ENCODE measurements at places on chromosomes 2 and 18.

DNA sequence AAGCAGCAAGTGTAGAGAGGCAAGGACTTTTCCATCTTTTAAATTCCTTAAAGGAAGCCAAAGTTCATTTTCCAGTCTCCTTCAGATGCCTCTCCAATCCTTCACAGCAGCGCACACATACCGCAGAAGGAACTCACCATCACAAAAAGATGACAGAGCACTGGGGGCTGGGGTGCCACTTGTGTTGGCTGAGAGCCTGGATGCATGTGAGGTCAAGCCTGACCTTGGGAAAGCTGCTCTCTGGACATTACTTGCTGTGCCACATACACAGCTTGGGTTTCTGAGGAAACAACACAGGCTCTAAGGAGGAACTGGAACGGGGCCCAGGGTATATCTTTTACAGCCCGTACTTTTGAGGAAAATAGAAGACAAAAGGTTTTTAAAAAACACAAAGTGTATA is 364.3 kb upstream of the MEX3C start:
- DNase-seq, result peak; percentile 86

- DNase-seq, result peak; percentile 66
Observed at GRCh38 chr2:95323347-95324155, 26.4 kb downstream of the KCNIP3 start.

- DNase-seq, result no peak
Observed at GRCh38 chr2:97758131-97758705, 44.8 kb downstream of the ZAP70 start.

DNA sequence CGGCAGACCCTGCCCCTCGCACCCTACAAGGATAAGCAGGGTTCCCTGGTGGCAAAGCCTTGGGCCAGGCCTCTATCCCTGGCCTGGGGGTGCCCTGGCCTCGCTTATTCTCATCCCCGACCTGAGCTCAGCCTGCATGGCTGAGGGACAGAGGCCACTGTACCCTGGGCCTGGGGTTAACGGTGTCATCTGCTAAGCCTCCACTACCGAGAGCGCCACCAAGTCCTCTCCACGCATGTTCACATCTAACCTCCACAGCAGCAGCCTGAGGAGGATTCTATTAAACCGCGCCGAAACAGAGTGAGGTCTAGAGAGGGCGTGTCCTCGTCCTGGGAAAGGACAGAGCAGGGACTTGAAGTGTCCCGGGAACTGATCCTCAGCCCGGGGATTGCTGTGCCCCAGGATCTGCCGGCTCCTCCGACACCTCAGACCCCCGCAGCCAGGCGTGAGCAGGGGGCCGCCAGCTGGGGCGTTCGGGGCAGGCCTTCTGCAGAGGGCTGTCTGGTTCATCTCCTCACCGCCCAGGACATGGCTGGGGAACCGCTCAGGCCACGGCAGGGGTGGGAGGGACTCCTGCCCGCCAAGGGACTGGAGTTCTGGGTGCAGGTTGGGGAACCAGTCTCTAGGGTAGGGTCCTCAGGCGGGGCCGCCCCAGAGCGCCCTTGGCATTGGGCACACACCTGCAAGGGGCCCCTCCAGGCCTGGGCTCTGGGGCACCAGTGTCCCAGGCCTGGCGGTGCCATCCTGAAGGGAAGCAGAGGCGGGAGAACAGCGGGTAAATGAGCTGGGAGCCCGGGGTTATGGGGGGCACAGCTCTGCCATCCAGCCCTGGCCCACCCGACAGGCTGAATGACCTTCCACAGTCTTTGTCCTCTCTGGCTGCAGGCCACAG is 68.0 kb upstream of the SMAD7 start:
- DNase-seq, result no peak

- DNase-seq, result no peak
Observed at GRCh38 chr18:55462652-55463051, 125.3 kb downstream of the TCF4 start.

- DNase-seq, result peak; percentile 4
Observed at GRCh38 chr2:106065983-106066820, 127.9 kb downstream of the UXS1 start.

DNA sequence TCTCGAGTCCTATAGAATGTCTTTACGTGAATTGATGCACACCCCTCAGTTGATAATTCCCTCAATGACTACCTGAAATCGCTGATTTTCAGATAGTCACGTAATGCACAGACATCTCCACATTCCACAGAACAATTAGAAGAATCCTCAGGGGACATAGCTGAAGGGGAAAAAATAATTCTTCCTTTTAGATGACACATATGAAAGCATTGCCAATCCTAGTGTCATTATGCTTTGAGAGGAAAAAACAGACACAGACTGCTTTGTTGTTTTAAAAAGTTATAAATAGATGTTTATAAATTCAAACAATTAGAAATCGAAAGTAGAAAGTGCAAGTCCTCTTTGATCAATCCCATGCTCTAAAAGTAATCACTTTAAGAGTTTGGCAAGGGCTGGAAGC is 100.6 kb upstream of the FN1 start:
- DNase-seq, result no peak

Measured in kidney tubule cell (primary cell).